ENCODE measurements at places on chromosomes 6 and 20. TPM values are rescaled to one million over a fixed set of nuclear protein-coding genes. Genes with fewer than 3 reads are reported as not detected.

Gene POLR1C
- polyA plus RNA-seq, result 37.0 TPM

DNA sequence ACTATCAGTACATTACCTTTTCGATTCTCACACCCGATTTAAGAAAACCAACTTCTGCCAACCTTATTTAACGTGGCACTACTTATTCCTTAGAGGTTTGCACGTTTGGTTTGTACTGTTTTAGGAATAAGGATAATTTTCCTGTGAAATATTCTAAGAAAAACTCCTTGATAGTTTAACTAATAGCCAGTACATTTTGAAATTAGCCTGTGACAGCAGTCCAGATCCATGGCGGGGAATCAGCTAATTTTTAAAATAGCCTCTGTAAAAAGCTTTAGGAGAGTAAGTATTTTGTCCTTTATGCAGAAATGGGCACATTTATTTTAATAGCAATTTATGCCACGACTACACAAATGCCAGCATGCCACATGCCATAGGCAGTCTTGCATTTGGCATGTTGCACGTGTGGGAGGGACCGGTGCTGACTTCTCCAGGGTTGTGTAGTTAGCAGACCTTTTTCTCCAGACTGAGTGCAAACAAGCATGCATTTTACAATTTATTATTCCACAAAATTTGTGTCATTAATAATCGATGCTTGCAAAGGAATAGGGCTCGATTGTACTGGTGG, 6.2 kb downstream of the FOXC1 start:
- no peak for DNase-seq

- no peak for DNase-seq
Observed at GRCh38 chr6:64428186-64428585, 792.6 kb downstream of the PHF3 start.

DNA sequence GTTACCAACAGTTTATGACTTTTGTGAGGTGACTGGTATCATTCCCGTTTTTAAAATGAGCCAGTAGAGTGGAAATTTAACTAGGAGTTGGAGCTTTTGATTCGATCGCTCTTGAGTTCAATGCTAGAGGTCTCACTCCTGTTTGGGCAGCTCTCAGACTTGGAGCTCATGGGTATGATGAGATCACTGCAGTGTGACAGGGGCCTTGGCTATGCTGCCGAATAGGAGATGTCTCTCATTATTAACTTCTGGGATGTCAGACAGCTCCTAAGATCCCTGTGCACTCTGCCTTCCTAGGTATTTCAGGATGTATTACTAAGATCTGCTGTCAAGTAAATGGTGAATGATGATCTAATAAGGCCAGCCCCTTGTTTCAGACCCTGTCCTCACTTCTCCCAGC, 20.4 kb downstream of the AKAP12 start:
- DNase-seq, result no peak

GRCh38 chr20:43726811-43727338, at the start of gene GTSF1L:
TSS of gene GTSF1L (minus strand) at chr20:43727002. CDS start at chr20:43726694, 308 bp downstream.
- no peak for DNase-seq

DNA sequence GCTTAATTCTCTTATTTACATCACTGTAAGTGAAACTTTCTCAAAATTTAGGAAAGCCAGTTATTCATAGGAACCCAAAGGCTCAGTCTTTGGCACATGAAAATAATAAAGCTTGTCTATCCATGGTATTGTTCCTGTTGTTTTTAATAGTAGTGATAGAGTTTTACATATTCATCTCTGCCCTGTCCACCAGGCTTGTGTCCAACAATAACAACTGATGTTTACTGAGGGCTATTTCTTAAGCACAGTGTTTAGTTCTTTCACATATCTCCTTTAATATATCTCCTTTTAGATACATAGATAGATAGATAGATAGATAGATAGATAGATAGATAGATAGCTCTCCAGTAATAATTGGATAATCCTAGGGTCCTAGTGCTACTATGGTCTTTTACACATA, 34.2 kb downstream of the FOXQ1 start:
- no peak for DNase-seq

DNA sequence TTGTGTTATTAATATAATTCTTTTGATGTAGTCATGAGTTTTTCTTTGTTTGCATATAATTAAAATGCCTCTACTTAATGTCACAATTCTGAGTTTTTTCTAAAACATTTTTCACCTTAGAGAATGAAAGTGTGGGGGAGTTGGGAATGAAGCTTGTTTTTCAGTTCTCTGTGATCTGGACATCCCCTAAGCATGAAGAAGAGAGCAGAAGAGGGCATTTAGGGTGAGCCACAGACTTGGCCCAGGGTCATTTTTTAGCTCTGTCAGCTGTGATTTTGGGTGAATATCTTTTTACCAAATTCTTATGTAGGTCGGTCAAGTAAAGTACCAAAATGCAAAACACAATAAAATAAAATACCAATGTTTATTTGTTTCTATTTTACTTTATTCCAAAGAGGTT, 3.9 kb downstream of the OTOR start:
- no peak for DNase-seq

- no peak for DNase-seq
Observed at GRCh38 chr20:32301719-32302506, 24.5 kb downstream of the KIF3B start.
